ENCODE measurements at places on chromosomes 1 and 21.

- no peak for DNase-seq
These were observed 15.9 kb upstream of the POGZ start for GRCh38 chr1:151475175-151475574.

GRCh38 chr1:65243491-65243890 lies 65.9 kb upstream of the DNAJC6 start:
- DNase-seq = no peak

DNA sequence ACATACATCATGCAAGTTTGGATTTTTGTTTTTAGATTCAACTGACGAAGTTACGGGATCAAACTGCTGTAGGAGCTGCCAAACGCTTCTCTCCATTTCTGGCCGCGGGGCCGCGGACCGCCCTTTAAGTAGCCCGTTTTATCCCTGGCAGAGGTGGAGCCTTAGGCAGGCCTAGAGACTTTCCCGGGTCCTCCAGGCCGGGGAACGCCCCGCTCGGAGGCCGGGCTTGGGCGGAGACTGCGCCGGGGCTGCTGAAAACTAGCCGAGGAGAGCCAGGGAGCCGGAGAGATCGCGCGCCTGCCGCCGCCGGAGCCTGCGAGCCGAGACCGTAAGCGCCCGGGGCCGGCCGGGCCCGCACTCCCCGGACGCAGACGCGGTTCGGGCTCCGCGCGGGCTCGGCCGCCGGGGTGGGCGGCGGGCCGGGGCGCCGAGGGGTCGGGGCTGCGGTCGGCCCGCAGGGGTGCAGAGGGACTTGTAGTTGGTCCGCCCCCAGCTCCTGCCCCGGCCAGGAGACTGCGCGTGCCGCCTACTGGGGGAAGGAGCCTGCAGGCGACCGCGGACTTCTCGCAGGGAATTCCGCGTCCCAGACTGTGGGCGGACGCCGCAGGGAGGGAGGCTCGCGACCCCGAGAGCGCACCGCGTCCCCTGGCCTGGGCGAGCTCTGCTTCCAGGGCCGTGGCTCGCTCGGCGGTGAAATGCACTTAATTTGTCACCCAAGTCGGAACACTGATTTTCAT lies at the start of gene EPHX1:
Gene EPHX1, plus strand, starts transcription at position 283 of the 737 bp plus-strand sequence. CDS start 18,606 bp downstream, outside the sequence.
- DNase-seq = peak; percentile 95

GRCh38 chr1:94090761-94091160 lies 30.2 kb downstream of the ABCA4 start:
- DNase-seq = no peak

- no peak for DNase-seq
These were observed 6.4 kb downstream of the IL12RB2 start for GRCh38 chr1:67313934-67314671.

DNA sequence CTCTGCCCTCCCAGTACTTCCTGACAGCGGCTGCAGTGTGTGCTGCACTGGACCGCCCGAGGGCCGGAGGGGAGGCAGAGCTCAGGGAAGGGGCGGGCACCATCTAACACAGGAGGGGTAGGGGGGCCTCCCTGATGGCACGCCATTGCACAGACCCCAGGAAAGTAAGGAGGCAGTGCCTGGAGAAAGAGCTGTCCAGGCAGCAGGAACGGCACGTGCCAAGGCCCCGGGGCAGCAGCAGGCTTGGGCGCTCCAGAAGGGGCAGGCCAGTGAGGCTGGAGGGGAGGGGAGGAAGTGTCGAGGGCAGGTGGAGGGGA lies 110.7 kb downstream of the CRYAA start:
- DNase-seq = no peak

DNA sequence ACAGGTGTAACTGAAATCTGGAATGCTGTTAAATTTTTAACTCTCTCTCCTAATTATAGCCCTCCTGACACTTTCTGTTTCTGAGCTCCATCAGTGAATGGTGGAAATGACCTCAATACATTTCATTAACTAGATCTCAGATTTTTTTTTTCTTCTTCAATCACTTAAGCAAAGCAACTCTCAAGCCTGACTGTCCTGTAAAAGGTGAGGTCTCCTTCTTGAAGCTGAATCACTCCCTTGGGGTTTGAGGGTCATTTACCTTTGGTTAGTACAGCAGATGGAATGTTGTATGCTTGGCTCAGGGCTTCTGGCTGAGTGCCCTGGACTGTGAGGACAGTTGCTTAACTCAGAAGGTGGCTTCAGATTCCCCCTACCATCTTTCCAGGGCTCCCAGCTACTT lies 518.7 kb downstream of the PTPRC start:
- DNase-seq = no peak

DNA sequence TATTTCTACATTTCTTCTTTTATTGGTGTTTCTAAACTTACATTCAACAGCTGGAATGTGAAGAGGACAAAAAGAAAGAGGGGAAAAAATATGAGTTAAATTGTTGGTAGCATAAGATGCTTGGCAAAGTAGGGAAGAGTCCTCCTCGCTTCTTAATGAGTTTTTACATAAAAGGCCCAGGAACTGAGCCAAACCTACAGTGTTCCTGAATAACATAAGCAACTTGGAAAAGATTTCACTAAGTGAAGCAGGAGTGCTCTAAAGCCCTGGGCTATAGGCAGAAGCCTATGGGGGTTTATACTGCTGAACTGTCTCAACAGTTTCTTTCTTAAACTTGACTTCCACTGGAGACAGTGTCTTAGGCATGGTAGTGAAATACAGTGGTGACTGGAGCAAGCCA lies 115.0 kb upstream of the USP25 start:
- no peak for DNase-seq

GRCh38 chr1:221708987-221709386 lies 32.9 kb downstream of the DUSP10 start:
- DNase-seq = no peak

DNA sequence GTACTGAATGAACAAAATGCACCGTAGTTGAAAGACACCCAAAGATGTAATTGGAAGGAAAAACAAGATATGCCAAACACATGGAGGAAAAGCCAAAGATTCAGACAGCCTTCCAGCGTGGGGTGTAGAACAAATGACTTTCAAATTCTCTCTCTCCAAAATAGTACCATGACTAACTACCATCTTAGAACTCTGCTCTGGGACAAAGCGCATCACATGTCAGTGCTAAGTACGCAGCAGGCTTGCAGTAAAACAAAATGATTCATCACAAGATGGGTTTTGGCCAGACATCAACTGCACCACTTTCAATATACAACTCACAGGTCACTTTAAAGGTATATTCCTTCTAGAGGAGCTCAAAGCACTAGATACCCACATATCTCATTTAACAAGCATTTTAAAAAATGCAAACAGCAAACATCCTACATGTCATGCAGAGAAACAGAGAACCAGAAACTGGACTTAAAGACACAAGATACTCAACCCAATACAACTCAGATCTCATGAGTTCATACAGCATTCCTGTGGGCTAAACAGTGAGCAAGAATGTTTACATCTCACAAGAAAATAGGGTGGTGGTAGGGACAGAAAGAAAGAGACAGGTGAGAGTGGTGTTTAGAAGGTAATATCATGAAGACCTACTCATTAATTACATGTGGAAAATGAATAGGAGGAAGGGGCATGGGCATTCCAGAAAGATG lies 75.7 kb downstream of the BCAR3 start:
- DNase-seq = peak; percentile 85

GRCh38 chr1:31706384-31707058 lies 2.7 kb upstream of the COL16A1 start:
- DNase-seq = no peak

DNA sequence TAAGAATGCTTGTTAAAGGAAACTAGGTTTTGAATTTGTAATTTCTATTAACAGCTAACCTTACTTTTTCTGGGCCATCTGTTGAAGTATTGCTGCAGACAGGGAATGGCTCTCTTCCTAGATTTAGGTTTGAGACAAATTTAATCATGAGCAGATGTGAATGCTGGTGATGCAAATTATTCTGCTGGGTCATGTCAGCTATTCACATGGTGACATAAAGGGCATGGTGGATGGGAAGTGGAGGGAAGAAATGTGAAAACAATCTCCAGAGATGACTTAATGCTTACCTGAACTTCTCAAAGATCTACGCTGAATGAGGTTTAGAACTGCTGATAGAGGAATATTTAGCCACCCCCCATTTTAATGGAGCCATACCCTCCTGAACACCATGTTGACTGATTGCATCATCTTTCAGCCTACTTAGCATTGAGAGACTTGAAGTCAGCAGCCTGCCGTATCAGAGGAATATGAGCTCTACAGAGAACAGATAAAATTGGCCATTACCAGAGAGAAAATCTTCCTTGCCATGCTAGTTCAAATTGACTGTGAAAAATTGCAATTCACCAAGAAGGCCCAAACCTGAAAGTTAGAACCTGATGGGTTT lies 138.8 kb downstream of the HHAT start:
- DNase-seq = peak; percentile 81

GRCh38 chr21:36454093-36454531 lies 25.8 kb downstream of the CLDN14 start:
- no peak for DNase-seq

- DNase-seq = no peak
These were observed 383.0 kb upstream of the VAMP3 start for GRCh38 chr1:7388141-7388487.

DNA sequence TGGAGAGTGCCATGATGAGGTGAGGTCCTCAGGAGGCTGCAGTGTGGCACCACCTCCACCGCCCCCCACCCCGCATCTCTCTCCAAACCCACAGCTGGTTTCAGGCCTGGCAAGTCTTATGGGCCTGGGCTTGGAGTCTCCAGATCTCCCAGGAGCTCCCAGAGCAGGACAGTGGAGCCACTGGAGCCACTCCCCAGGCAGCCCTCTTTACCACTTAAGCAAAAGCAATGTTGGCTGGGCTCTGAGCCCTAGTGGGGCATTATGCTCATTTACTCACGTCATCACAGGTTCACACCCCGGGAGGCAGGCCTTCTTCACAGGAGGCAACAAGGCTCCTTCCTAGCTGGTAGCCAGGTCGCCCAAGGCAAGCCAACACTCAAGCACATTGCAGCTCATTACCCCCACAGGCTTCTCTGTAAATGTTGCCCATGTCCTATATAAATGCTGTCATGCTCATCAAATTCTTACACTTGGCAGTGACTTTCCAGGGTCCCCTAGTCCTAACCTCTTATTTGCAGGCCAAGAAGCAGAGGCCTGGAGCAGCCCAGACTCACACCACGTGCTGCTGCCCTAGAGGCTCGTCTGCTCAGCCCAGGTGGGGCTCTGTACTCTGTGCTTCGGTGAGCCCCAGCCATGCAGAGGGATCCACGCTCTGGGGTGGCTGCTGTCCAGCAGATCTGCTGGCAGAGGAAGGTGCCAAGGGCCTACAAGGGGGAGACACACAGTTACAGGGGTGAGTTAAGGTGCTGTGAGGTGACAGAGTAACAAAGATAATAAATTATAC lies 459.3 kb downstream of the MATN1 start:
- DNase-seq = no peak

DNA sequence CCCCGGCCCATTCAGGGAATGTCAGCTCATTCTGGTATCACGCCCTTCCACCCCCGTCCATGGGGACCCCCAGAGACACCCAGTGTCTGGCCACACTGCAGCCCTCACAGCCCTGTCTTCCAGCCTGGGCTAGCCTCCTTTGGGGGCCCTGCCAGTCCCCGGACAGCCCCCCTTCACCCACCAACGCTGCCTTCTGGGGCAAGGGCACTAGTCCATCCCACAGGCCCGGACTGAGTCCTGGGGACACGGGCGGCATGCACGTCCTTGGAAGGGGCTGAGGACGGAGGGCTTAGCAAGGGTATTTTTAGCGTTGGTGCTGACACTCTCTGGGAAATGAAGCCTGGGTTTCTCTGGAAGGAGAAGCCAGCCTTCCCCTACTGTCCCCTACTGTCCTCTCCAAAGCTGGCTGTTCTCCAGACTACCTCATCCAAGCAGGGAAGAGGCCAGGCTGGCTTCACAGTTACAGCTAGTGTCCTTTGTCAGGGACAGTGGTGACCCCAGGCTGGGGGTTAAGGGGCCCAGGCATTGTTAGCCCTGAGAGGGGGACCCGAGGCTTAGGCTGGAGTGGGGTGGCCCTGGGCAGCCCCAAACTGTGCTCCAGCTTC lies 39.5 kb downstream of the COQ8A start:
- no peak for DNase-seq

DNA sequence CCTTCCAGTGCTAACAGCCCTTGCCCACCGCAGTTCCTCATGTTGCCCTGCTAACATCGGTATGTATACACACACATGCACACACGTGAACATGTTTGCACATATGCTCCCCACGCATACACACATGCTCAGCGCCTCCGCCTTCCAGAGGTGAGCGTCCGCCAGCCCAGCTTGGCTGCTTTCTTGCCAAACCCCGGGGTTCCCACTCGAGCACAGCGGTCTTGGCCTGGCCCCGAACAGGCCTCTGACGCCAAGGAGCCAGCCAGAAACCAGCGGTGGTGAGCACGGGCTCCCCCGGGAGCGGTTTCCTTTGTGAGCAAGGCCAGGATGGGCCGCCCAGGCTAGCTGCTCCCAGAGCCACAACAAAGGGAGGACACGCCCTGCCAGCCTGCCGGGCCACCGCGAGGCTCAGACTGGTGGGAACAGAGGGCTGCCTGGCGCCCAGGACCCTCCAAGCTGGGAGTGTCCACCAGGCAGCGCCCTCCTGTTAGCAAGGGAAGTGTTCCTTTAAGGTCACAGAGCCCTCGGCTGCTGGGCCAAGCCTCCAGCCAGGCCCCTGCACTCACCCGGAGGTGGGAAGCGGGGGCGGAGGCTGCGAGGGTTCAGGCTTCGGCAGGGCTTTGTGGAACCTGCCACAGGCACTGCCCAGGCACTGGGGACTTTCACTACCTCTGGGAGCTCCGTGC lies 65.4 kb downstream of the ALPL start:
- no peak for DNase-seq

GRCh38 chr1:193592317-193592716 lies 405.9 kb upstream of the B3GALT2 start:
- DNase-seq = no peak

DNA sequence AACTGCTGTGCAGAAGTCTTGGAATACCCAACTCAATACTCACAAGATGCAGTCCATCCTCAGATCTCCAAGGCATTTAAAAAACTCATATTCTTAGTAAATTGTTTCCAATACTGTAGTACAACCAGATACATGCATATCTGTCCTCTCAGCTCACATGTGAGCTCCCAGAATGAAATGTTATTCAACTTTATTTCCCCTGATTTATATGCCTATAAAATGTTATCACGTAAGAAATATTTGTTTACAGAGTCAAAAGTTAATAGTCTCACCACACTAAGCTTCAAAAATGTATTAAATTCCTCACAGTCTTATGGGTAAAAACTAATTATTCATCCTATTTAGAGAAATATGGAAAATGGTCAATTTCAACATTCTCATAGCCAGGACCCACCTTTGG lies 56.6 kb downstream of the LTN1 start:
- no peak for DNase-seq

- DNase-seq = no peak
These were observed 4.4 kb downstream of the TMEM35B start for GRCh38 chr1:34980715-34981114.

GRCh38 chr21:44761011-44761729 lies 40.5 kb downstream of the UBE2G2 start:
- DNase-seq = no peak

DNA sequence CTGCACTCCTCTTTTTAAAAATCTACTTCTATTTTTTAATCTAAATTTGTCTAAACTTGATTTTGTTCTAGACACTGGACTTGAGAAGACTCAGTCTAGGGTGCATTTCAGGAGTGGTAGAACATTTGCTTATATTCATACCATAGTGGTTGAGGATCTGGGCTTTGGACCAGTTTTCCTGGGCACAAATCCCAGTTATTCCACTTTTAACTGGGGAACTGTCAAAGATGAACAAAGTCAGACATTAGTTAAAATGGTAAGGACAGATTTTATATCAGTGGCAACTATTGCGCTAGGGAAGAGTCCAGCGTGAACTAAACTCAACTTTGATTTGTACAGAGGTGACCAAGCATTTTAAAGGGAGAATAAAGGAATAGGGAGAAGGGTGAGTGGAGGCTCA lies 102.4 kb downstream of the FMN2 start:
- peak; percentile 48 for DNase-seq

Data from adipocyte (in vitro differentiated cells).